Karpas-422 (cell line): ENCODE measurements at places on chromosomes 5 and 9. TPM values are rescaled to one million over a fixed set of nuclear protein-coding genes. Genes with fewer than 3 reads are reported as not detected.
A peak's percentile ranks its signal among the peaks of the same experiment; 100 is the strongest.

The INSL6 gene
- total RNA-seq: not detected in 2 replicates

The MCIDAS gene
- total RNA-seq: 0.14 and 0.37 TPM in 2 replicates

The ACOT12 gene
- total RNA-seq: 0.18 and 0.26 TPM in 2 replicates

The SPOCK1 gene
- 0.54 and 1.0 TPM in 2 replicates for total RNA-seq

The LHX6 gene
- total RNA-seq: not detected in 2 replicates

The OBP2B gene
- total RNA-seq: not detected in 2 replicates

The SEMA6A gene
- total RNA-seq: not detected in 2 replicates

The FOXD4L3 gene
- 0.22 TPM in 1 of 2 replicates, not detected in the other for total RNA-seq

DNA sequence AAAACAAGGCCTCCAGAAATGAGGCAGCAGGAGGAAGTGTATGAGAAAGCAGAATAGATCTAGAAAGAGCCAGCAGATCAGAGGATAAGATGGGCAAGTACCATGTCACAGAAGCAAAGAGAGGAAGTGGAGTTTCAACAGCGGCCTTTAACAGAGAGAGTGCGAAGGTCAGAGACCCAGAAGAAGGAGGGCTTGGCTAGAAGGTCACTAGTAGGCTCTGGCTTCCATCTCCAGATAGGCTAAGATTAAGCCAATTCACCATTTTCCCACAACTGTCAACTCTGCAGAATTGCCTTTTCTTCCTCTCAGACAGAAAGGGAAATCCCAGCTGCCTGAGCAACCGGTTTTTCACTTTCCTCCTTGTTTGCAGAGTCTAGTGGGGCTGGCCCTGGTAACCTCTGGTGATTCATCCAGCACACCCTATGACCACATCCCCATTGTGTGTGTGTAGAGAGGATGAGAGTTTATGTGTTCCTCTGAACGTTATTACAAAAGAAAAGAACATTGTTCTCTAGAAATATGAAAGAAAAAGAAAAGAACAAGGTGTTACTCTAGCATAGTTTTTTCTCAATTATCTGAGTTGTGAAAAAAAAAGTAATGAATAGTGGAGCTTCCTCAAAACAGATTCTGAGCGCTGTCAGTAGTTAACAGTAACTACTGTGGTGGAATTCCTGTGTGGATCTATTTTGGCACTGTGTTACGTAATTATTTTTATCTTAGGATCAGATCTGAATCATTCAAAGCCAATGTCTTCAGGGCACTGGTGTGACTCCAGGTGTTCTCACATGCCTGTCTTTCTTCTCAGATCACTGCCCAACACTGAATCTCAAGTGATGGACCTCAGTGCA is 220.4 kb downstream of the ARRDC3 start:
- DNase-seq: no peak

DNA sequence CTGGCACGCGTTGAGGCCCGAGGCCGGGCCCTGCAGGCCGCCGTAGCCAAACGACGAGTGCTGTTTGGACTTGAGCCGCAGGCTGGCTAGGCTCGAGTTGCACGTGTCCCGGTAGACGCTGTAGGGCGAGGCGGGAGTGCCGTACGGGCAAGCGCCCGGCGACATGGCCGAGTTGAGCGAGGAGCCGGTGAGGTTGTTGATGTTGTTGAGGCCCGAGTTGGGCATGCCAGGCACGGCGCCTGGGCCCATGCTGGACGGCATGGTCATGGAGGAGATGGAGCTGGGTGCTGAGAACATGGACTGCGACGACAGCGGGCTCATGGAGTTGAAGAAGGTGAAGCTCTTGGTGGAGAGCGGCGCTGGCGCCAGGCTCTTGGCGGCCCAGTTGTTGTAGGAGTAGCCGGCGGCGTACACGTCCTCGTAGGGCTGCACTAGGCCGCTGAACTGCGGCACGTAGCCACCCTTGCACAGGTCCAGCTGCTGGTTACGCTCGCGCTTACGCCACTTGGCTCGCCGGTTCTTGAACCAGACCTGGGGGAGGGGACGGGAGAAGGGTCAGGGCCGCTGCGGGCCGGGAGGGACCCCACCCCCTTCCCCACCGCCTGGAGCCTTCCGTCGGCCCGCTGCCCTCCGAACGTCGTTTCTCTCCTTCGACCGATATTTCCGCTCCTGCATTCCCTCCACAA is 5.1 kb downstream of the PITX1 start:
- DNase-seq: no peak

GRCh38 chr5:113132564-113132963 is 156.0 kb downstream of the DCP2 start:
- DNase-seq: no peak

DNA sequence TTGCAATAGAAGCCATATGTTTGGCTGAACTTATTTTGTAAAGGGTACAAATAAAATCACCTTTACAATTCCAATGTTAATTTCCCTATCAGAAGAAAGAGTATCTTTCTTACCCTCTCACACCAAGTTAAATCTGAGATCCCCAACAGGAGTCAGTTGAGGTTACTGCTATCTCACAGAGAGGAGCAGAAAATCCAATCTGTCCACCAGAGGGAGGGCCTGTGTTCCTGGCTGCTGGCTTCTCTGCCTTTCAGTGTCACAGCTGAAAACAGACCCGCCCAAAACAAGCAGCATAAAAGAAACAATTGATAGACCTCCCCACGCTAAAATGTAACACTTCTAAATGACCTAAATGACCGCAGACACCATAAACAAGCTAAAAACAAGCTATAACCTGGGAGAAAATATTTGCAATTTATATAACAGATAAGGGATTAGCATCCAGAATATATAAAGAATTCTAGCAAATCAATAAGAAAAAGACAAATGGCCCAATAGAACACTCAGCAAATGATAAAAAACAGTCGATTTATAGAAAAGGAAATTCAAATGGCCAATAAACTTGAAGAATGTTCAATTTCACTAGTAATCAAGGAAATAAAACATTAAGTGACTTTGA is 24.5 kb upstream of the MVB12B start:
- peak; percentile 79 for DNase-seq

DNA sequence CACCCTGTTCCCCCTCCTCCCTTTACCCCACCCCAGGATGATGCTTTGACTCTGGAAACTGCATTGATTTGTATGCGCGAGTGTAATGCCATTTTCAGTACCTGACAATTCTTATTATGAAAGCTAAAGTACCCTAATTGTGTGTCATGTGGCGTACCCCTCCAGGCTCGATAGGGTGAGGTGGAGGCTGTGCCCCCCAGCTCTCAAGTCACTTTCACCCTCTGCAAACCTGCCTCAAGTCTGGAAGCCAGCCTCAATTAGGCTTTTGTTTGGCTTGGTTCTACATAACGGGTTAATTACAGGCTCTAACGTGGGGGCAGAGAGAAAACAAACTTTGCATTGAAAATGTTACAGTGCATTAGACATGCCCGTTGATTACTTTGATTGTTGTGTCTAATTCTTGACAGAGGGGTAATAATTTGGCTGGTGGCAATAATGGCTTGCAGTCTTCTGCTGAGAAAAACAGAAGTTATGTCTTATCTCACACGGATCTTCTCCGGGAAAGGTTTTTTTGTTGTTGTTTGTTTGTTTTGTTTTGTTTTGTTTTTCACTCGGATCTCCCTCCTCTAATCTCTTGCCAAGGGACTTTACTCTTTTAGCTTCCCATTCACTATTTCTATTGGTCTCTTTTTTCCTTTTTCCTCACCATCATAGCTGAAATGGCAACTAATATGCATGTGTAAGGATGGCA is 12.6 kb downstream of the ISL1 start:
- no peak for DNase-seq

DNA sequence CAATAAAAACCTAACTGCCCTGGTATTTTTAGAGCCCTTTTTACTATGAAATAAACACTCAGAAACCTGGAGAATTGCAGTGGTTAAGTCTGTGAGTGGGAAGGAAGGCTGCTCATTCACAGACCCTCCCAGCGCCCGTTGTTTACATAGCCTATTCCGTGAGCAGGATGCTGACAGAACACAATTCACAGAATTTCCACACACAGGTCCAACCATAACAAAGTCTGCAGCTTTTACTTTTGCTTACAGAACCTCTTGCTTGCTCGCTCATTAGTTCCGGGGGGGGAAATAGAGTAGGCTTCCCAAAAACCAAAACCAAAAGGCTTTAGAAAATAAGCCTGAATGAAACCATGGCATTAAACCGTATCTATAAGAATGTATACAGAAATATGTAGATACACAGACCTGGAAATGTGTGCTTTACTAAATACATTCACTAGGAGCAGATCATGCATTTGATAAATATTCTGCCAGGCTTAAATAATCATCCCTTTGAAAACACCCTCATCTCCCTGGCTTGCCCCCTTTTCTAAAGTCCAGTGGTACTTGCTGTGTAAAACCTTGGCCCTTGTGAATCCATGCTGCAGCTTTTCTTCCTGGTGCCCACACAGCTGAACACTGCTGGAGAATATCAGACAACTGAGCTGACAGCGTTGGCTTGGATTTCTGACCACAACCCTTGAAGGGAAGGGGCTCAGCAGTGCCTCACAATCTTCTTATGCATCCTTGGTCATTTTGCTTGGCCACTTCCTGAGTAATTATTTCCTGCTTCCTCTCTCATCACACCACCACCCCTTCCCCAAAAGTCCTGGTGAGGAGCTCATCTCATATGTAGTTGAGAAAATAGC is 128.0 kb downstream of the FANCC start:
- no peak for DNase-seq

DNA sequence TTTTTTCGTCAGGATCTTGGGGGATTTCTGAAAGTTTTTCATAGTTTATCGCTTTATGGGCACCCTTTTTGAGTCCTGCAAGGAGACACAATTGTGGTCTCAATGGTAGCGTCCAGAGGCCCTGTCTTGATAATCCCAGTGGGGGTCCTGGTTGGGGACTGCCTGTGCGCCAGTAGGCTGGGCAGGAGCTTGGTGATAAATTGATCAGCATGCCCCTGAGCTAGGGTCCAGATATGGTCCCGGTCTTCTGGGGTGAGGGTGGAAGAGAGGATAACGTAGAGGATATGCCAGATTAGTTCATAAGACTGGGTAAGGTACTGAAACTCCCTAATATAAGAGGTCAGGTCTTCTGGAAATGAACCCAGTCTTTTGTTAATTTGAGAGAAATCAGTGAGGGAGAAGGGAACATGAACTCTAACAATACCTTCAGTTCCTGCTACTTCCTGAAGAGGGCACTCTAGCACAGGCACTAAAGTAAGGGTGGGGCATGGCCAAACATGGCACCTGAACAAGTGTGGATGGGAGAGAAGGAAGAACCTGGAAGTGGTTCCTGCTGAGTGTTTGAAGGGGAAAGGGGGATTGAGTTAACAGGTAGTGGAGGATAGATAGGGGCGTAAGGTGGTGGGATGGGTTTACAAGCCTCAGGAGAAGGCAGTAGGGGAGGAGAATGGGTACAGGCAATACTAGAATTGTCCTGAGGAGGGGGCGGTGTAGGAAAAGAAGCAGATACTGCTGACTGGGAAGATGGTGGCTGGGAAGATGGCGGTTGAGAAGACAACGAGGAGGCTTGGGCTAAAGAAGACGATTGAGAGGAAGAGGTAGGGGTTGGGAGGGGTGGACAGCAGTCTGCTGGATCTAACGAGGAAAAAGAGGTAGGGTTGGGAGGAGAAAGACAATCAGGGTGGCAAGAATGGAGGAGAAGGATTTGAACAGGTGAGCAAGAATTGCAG is 33.8 kb upstream of the ANXA2R start:
- peak; percentile 87 for DNase-seq

DNA sequence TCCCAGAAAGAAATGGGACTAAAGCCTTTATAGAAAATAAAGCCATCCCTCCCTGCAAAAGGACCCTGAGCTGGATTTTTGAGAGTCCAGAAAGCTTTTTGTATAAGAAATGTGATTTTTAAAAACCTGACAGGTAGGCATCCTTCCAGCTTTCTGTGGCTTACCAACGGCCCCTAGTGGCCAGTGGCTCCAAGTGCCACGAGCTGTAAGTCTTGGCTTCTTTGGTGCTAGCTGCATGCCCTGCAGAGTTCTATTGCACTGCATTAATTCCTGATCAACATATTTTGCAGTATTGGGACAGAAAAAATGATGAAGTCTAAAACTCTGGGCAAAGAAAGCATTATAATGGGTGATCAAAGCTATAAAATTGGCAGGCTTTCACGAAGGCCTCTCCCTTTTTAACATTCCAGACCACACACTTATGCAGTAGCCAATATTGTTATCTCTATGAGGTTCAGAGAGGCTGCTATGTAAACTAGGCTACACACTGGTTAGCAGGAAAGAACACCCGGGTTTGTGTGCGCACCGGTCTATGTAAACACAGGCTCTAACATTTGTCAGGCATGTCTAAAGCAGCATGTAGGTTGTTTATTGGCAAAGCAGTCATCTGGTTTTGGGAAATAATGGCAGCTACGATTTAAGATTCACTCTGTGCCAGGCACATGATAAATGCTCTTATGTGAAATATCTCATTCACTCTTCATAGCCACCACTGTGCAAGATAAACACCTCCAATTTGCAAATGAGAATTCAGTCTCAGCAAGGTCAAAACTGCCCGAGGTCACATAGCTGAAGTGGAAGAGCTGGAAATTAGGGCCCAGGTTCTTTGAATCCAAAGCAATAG is 55.2 kb downstream of the NMUR2 start:
- DNase-seq: peak; percentile 75

DNA sequence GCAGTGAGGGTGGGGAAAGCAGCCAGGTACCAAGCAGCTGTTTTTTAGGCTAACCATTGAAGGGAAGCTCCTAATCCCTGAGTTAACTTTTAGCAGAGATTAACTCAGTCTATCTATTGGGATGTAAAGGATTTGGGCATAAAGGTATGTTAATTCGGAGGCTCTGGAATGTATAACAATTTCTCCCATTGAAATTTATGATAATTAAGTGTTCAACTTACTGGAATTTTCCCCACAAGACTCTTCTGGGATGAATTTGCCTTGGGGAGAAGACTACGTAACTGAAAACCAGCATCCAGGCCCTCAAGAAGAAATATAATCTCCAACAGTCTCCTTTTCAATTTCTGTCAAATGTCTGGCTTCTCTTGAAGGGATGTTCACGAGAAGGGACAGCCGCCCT is 23.6 kb downstream of the ZFP62 start:
- no peak for DNase-seq

- no peak for DNase-seq
Measured at GRCh38 chr5:111563031-111563822, 50.9 kb upstream of the STARD4 start.

DNA sequence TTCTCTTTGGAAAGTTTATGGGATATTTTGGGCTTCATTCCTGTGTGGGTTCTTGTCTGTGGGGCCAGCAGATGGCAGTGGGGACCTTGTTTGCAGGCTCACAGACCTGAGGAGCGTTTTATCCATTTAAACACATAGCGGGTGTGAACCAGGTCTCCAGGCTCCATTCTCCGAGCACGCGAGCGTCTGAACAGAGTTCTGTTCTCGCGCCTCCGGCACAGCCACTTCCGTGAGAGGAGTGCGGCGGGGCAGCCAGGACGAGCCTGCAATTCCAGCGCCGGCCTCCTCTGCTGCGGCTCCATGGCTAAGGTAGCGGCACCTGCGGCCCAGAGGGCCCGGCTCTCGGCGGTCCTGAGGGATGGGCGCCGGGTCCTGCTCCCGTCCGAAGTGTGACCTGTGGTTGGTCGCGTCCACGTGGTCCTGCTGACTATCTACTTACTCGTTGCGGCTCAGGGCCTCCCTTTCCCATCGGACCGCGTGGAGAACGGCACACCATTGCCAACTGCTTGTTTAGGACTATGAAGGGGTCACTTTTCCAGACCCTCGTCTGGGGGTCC is 7.3 kb downstream of the NRARP start:
- DNase-seq: no peak

GRCh38 chr5:6264394-6264793 is 114.0 kb downstream of the MED10 start:
- peak; percentile 16 for DNase-seq
